ENCODE measurements at places on chromosomes 6 and 20.

- DNase-seq = no peak
Measured at GRCh38 chr6:116127771-116128493, 2.0 kb upstream of the COL10A1 start.

DNA sequence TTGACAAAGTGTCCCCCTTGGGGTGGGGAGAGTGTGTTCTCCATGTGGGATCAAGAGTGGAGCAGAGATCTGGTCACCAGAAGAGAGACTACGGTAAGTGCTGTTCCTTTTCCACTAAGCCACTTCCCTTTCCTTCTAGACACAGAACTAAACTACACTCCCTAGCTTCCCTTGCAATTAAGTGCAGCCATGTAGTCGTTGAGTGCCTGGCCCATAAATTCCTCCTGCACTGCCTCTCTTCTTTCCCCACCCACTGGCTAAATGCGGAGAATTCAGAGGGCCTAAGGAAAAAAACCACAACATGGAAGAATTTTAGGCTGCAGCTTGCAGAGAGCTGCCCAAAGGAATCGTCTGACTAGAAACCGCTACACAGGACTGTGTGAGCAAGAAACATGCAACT is 1.5 kb downstream of the WDR27 start:
- DNase-seq = no peak

DNA sequence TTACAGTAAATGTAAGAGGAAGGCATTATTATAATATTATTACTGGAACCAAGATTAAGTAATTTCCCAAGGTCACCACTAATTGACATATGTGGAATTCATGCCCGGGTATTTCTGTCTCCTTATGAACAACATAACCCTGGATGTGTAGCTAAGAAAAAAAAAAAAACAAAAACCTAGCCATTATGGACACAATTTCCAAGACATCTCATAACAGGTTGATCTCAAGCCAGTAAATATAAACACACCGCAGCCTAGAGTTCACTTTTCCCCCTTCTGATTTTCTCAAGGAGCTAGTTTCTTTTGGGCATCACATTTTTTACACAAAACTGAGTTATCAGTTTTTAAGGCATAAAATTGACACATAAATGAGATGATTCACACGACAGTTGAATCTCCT is 306.5 kb upstream of the RSPO3 start:
- DNase-seq = no peak

DNA sequence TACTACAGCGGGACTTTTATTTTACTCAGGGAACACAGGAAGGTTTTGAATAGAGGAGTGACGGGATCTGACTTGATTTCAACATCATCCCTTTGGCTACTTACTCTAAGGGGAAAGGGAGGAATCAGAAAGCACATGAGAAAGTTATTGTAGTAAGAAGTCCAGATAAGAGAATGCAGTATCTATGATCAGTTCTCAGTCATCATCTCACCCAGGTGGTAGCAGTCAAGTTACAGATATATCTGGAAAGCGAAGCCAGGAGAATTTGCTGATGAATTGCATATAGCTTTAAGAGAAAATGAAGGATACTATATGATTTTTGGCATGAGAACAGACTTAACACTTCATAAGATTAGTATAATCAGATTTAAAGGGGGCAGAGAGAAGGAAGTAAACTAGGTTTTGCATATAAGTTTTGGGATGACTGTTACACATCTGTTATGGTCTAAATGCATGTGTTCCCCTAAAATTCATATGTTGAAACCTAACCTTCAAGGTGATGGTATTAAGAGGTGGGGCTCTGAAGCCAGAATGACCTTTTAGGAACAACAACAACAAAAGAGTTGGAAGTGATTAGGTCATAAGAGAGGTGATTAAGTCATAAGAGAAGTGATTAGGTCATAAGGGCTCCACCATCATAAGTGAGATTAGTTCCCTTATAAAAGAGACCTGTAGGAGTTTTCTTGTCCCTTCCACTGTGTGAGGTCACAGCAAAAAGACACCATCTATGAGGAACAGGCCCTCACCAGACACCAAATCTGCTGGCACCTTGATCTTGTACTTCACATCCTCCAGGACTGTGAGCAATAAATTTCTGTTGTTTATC is 6.7 kb downstream of the RAD21L1 start:
- DNase-seq = no peak

DNA sequence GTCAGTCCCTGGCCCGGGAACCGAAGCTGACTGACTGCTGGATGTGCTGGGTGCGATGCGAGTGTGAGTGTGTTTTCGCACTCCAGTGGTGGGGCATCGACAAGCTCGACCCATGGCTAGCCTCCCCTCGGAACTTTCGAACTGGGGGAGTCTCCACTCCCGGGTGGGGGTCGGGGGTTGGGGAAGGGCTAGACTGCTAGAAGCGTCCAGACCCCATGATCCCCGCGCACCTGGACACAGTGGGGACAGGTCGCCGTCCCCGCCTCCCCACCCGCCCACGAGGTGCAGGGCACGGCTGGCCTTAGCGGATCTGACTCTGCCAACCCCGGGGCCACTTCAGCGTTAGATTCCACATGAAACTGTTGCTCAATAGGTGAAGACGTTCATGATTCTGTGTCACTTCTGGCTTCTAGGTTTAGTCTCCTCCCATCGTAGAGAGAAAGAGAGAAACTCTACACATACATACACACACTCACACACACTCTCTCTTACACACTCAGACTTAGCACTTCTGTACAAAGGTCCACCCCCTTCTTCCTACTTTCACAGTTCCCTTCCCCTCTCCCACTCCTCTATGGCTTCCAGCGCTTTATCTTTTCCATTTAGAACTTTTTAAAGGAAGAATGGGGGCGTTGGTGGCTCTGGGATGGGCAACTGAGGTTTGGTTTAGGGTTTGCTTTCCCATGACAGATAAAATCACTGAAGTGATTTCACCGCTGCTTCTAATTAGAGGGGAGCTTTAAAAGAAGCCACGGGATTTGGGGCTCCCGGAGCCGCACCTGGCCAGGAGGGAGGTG is 5.1 kb upstream of the TFAP2A start:
- DNase-seq = no peak

Data from stimulated activated CD4-positive, alpha-beta T cell treated with anti-CD3 and anti-CD28 coated beads, Interleukin-12 subunit alpha, Interleukin-12 subunit beta, amount 100 ng/mL, for 48 hours (primary cell).